ENCODE measurements at places on chromosomes 12 and 14.

GRCh38 chr14:64095620-64096019, 198.6 kb downstream of the ESR2 start:
- no peak for DNase-seq

DNA sequence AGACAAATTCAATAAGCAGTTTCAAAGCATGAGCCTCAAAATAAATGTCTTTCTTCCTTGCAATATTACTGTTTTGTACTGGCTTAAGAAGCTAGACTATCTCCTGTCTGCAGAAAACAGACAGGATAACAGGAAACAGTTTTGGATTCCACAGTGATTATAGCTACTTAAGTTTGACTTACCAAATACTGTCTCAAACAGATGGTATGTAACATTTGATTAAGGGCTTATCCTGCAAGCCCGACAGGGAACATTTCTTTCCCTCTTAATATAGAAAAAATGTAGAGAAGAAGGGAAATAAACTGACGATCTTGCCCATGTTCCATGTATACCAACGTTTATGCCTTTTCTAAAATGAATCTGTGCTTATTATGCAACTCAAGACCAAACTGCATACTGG, 179.9 kb upstream of the EEA1 start:
- no peak for DNase-seq

DNA sequence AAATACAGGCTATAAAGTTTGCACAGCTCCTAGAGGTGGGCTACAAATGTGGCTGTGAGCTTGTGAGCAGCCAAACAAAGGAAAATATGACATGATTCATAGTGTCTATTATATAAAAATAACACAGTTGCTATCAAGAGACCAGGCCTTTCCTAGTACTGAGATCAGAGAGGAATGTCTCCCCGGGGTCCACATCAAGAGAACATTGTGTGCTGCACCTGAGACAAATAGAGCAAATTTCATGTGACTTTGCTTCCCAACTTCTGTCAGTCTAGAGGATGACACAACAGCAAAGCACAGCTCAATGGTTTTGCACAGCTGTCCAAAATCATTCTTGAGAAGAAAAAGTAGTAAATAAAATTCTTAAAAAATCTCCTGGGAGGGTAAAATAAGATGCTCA, 297.5 kb upstream of the PRKD1 start:
- no peak for DNase-seq

GRCh38 chr12:92046557-92047392, 98.9 kb downstream of the BTG1 start:
- DNase-seq, result no peak

DNA sequence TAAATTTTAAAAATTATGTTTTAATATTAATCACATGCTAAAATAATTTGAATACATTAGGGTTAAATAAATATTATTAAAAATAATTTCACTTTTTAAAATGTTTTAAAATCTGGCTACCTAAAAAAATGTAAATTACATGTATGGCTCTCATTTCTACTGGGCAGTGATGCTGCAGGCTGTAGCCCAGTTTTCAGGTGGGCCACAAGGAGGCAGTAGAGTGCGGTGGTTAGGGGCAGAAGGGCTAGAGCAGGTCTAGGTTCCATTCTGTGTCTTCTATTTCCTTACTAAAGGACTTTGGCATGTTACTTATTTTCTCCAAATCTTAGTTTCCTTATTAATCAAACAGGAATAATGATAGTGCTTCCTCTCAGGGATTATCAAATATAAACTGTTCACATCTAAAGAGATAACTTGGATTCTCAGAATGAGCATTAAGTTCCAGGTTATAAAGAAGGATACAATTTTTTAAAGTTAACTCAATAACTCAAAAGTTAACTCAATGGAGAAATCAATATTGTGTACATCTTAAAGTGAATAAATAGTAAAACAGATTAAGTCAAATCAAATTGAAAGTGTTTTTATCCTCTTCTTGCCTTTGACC, 54.9 kb upstream of the OVCH1 start:
- DNase-seq, result no peak

DNA sequence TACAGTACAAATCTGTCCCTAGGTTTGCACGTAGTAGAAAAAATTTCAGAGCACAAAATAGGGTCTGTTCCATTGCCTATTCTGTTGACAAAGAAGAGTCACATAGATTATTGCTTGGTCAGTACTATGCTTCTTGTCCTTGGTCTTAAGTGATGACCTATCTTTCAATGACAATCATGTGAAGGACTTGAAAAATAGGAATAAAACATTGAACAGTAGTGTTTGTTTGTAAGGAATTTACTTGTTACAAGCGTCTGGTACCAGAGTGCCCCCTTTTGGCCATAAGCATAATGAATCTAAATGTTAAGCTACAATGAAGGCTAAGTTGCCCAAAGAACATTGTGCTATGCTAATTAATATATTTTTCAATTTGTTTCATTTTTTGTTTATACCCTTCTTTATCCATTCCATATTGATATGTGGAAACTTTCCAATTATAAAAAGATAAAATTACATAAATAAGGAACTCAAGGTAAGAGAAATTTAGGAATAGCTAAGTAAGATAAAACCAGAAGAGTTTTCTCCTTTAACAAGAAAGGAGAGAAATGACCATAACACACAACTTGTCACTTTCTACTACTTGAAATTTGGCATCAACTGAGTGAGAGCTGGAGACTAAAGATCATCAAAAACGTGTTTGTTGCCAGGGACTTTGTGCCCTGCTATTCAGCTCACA, 204.7 kb downstream of the EPS8 start:
- DNase-seq, result peak; percentile 54

DNA sequence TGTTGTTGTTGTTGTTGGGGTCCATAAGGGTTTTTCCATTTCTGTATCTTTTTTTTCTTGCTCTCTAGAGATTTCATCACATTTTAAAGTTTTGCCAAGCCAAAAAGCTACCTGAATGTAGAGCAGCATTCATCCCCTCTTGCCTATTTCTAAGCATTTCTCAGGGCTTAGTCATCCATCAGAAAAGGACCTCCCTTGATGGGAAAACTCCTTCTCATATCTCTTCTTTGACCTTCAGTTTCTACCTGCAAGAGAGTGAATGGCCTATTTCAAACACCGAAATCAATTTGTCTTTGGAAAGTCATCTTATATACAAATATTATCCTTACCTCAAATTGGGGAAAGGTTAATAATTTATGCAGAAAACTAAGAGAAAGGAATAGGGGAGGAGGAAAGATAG, 4.5 kb downstream of the MYBPC1 start:
- no peak for DNase-seq

DNA sequence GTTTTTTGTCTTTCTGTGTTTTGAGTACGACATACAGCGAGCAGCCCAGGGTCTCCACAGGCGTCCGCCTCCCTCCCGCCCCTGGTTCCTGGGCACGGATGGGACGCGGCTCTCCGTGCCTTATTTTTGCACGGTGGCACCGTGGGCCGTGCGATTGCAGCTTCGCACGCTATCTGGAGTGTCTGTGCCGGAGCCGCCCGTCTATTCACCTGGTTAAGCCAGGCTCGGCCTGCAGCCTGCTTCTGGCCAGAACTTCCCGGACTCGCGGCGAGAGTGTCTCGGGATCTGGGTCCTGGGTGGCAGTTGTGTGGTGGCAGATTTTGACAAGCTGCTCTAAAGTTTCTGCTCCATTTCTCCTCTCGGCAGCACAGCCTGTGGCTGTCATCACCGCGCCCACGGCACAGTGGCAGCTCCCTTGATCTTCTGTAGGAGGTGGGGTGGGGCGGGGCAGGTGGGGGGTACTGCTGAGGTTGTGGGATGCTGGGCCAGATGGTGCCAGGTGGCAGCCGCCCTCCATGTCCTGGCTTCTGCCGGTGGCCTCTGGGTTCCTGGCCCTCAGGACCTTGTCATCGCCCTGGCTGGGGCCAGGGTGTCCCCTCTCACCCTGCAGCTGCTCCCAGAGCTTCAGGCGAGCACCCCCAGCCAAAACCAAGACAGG, 2.9 kb downstream of the MMP17 start:
- DNase-seq, result no peak

GRCh38 chr14:26841920-26842741, 244.3 kb upstream of the NOVA1 start:
- peak; percentile 94 for DNase-seq

DNA sequence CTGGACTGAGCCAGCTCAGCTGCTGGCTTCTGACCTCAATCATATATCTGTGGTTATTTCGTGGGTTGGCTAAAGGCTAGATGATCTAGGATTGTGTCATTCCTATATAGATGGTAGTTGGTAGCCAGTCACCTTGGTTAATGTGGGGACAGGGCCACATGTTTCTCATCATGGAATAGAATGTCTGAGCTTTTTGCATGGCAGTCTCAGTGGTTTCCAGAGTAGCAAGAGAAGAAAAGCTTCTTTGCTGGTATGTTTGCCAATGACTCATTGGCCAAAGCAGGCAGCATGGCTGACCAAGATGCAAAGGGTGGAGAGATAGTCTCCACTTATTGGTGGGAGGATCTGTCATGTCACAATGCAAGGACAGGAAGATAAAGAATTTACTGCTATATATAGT, 746.4 kb upstream of the FLRT2 start:
- no peak for DNase-seq

- DNase-seq, result no peak
Observed at GRCh38 chr14:56846970-56847930, 37.0 kb upstream of the OTX2 start.

DNA sequence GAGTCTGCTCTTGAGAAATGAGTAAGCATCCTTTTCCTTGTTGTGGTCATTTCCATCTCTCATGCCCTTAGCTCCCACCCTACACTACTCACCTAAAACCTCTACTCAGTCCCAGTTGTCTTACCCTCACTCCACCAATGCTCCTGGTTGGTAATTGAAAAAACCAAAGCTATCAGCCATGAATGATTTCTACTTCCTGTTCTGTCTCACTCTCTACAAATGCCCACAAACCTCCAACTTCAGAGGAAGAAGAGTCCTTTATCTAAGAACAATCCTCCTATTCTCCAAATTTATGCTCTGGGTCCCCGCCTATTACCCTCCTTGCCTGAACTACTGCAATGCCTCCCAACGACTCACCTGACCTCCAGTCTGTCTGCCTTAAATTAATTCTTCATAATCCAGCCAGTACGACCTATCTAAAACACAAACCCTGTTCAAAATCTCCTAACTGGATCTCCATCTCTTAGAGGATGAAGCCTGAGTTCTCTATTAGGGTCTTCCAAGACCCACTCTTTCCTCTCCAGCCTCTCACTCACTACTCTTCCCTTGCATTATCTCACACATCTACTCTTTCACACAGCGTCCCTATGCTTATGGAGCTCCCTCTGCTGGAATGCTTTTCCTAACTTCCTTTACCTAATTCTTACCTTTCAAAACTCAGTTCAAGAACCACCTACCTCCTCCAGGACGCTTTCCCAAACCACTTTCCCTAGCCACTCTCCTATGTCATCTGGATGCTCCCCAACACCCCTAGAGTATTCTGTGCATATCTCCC, 2.2 kb downstream of the DHRS1 start:
- DNase-seq, result no peak

GRCh38 chr14:100158566-100159093, 815 bp downstream of the DEGS2 start:
- no peak for DNase-seq

DNA sequence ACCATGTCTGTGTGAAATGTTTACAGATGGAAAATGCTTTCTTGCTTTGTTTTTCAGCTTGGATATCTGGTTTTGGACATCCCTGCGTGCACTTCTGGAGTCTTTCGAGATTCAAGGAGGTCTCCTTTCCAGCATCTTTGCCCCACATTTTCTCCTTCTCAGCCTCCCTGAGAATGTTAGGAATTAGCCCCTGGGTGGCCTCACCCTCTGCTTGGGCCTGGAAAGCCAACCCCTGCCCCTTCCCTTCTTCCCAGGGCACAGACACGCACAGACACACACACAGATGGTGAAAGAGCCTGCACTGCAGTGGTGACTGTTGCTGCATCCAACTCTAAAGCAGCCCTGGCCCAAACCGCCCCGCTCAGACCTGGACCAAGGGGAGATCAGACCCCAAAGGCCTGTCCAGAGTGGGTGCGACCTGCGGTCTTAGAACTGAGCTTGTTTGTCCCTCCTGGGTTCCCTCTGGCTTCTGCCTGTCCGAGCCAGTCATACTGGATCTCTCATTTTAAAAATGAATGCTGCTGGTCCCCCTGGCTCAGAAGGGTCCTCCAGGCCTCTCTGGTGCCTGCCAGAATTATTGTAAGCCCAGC, 8.7 kb upstream of the NCOR2 start:
- DNase-seq, result no peak

- no peak for DNase-seq
Observed at GRCh38 chr12:12701457-12701856, 5.5 kb upstream of the GPR19 start.

GRCh38 chr14:88519907-88520306, 34.9 kb downstream of the PTPN21 start:
- DNase-seq, result no peak

GRCh38 chr12:31928246-31929026, 30.8 kb upstream of the RESF1 start:
- no peak for DNase-seq

- no peak for DNase-seq
Observed at GRCh38 chr12:71639341-71639760, 24.3 kb downstream of the ZFC3H1 start.

DNA sequence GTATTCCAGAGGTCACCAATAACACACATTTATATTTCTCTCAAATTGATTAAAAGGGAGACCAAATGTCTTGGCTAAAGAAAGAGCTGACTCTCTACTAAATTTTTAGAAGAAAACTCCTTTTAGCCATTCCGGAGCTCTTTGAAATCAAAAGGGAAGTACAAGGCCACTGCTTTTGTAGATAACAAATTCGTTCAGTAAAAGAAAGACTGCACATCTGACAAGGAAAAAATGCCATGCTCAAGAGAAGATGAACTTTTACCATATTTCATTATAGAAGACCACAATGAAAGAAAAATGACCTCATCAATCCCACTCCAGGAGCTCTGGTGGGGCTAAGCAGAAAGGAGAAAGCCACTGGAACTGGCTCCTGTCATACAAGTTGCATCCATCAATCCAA, 57.6 kb downstream of the SPTSSA start:
- DNase-seq, result no peak
